Smooth muscle cell of bladder (primary cell): ENCODE measurements at places on chromosomes 16 and 17. TPM values are rescaled to one million over a fixed set of nuclear protein-coding genes. Genes with fewer than 3 reads are reported as not detected.

The SPNS2 gene
- total RNA-seq: 3.7 and 5.3 TPM in 2 replicates

The SMIM36 gene
- not detected in 2 replicates for total RNA-seq

The TNFRSF17 gene
- not detected in 2 replicates for total RNA-seq

The SYT17 gene
- under 0.01 and 0.18 TPM in 2 replicates for total RNA-seq

The GGA3 gene
- 9.0 and 10.6 TPM in 2 replicates for total RNA-seq

The SPEM2 gene
- total RNA-seq: not detected in 2 replicates

The COX6A2 gene
- not detected in 2 replicates for total RNA-seq

The NT5C3B gene
- total RNA-seq: 78.4 and 83.1 TPM in 2 replicates

The ADAMTS18 gene
- under 0.01 and 0.18 TPM in 2 replicates for total RNA-seq

The FKBP10 gene
- 293 and 454 TPM in 2 replicates for total RNA-seq

The SPECC1 gene
- 7.7 and 9.0 TPM in 2 replicates for total RNA-seq

The CAMTA2 gene
- 6.8 and 6.9 TPM in 2 replicates for total RNA-seq

The KRTAP4-9 gene
- total RNA-seq: not detected in 2 replicates

The CDH16 gene
- total RNA-seq: not detected in 2 replicates

The TPSD1 gene
- total RNA-seq: not detected in 2 replicates

The SOX8 gene
- under 0.01 TPM in 2 replicates for total RNA-seq

The RNF157 gene
- total RNA-seq: 0.09 and 0.28 TPM in 2 replicates

The SEC14L5 gene
- 0.09 and 0.28 TPM in 2 replicates for total RNA-seq

The CLEC3A gene
- not detected in 2 replicates for total RNA-seq

The SLC16A6 gene
- total RNA-seq: 0.18 and 1.00 TPM in 2 replicates

The KNOP1 gene
- total RNA-seq: 8.7 and 10.5 TPM in 2 replicates

The TPSB2 gene
- not detected in 2 replicates for total RNA-seq

The LITAFD gene
- not detected in 2 replicates for total RNA-seq

The HAP1 gene
- total RNA-seq: under 0.01 and 0.18 TPM in 2 replicates

The CCL22 gene
- total RNA-seq: not detected in 2 replicates

The CSF3 gene
- total RNA-seq: 0.37 and 0.71 TPM in 2 replicates

The CUEDC1 gene
- total RNA-seq: 8.1 and 12.1 TPM in 2 replicates
